ENCODE measurements at places on chromosomes 11 and 22.

- DNase-seq = no peak
These were observed 57.5 kb upstream of the SC5D start for GRCh38 chr11:121235057-121235456.

GRCh38 chr11:63641727-63642126 lies 27.5 kb upstream of the PLAAT3 start:
- DNase-seq = no peak

GRCh38 chr22:48624401-48624800 lies 1203.3 kb downstream of the BRD1 start:
- DNase-seq = no peak

- no peak for DNase-seq
These were observed 2.4 kb downstream of the TRIM22 start for GRCh38 chr11:5691964-5692361.

GRCh38 chr11:11740836-11741235 lies 100.9 kb upstream of the USP47 start:
- no peak for DNase-seq

- no peak for DNase-seq
These were observed 603 bp downstream of the ESRRA start for GRCh38 chr11:64305691-64306562.

DNA sequence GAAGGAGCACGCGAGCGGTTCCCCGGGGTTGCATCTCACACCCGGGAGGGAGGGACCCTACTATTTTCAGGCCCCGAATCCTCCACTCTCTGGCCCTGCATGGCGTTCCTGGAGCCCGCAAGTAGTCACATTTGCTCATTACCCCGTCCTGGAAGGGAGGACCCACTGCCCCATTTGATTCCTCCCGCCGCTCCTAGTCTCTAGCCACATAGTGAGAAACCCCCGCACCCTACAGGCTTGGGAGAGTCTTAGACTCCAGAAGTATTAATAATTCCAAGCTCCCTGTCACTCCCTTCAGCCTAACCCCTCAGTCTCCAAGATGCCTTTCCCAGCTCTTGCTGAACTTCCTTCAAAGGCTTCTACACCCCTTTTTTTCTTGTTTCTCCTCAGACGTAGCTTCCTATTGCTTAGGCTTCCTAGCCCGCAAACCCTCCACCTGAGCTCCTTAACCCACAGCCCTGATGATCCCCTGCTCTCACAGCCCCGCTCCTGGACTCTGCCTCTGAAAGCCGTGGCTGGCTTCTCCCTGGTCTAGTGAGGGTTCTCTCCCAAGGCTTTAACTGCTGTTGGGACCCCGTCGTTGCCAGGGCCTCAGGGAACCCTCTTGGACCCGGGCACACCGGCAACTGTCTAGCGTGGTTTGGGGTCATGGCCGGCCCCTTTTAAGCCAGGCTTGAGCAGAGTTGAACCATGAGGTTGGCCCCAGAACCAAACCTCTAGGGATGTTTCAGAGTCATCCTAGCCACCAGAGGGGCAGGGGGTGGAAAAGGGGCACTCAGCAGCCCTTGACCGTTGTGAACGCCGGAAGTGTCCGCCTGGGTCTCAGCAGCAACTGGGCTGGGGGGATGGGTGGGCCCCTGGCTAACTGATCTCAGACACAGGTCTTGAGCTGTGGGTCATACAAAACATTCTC lies 862 bp downstream of the GGA1 start:
- no peak for DNase-seq

- DNase-seq = no peak
These were observed 32.5 kb downstream of the NOX4 start for GRCh38 chr11:89458716-89459115.

DNA sequence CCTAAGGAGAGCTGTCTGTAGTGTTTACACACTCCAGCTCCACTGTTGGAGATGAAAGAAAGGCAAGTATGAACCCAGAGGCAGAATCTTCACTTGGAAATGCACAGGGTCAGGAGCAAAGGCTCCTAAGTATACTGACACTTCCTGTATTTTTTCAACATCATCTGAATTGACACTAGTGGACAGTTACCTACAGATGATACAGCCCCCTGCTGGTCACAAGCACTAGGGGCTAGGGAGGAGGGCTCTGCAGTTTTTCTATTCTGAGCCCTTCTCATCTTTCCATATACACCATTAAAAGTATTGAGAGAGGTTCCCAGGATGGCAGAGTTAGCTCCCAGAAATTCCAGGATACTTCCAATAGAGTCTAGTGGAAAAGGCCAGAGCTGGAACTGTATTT lies 290.3 kb upstream of the API5 start:
- peak; percentile 6 for DNase-seq

DNA sequence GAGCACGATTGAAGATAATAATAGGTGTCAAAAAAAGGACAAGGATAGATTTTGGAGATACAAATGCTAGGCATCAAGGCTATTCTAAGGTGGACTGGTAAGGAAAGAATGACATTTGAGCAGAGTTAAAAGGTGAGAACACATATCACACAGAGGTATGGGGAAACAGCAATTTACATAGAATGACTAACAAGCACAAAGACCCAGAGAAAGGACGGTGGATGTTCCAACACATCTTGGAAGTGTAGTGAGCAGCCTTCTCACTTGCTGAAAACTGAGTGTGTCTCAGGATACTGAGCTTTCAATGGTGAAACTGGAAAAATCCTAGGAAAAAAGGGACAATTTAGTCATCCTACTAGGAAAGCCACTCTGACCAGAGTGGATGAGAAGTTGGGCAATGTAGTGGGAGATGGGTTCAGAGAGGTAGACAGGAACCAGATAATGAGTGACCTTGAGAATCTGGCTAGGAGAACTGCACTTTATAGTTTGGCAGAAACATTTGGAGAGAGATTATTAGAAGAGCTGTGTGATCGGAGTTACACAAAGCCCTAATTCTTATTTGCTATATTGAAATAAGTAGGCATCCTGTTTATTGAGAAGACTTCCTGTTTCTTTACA lies 706.0 kb downstream of the KCNA4 start:
- no peak for DNase-seq

- DNase-seq = no peak
These were observed 20.5 kb downstream of the TST start for GRCh38 chr22:36998620-36999351.

GRCh38 chr22:47593291-47593690 lies 830.8 kb downstream of the TBC1D22A start:
- no peak for DNase-seq

- DNase-seq = no peak
These were observed 43.0 kb upstream of the ZBED5 start for GRCh38 chr11:10900681-10901415.

- DNase-seq = no peak
These were observed 176.5 kb downstream of the TENM4 start for GRCh38 chr11:79264284-79264683.

DNA sequence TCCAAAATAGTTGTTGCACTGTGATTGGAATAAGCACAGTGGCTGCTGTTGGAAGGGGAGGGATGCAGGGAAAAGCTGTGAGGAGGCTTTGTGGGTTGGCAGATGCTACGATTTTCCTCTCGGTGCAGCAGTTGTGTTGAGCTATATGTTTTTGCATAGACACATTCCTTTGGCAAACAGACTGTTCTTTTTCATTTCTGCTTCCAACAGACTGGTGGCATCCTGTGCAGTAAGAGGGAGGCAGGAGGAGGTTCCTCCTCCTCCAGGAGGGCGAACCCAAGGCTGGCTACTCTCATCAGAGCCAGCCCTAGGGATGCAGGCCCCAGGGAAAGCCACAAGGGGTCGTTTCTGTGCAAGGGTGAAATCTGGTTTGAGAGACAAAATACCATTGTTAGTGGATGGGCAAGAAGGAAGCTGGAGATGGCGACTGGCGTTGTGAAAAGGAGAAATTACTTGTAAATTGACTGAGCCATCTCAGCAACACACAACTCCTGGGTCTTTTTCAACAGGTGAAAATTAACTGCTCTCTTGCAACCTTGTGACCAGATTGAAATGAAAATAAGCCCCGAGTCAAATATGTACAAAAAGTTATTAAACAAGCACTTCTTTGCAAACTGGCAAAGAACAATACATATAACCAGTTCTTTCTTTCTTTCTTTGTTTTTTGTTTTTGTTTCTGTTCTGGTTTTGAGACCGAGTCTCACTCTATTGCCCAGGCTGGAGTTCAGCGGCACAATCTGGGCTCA lies 26.5 kb upstream of the UBASH3B start:
- DNase-seq = peak; percentile 40

DNA sequence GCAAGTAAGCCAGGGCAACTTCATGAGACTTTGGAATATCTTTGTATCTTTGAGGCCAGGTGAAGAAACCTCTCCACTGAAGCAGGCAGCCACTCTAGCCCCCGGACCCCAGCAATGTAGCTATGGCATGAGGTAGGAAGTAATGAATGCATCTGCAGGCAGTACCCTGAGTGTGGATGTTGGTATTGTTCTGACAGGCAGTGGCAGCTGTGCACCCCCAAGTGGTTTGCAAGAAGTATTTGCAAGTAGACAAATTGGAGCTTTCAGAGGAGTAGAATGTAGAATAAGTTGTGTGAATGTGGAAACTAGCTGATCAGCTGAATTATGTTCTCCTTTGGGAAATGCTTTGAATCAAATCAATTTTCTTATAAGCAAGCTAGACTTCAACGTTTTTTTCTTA lies 194.4 kb upstream of the PGR start:
- no peak for DNase-seq

DNA sequence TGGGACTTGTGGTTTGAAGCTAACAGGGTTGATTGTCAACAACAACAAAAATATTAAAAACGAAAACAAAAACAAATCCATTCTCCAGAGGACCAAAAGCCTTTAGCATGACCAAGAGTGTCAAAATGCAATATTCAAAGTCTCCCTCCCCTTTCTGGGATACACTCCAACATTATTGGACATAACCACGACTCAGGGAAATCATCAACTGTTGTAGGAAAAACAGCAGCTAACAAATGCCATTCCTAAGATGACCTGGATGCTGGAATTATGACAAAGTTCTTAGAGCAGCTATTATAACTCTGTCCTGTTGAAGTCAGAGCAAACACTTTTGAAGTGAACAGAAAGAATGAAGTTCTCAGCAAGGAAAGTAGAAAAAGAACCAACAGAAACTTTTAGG lies 143.0 kb downstream of the TMEM135 start:
- no peak for DNase-seq

DNA sequence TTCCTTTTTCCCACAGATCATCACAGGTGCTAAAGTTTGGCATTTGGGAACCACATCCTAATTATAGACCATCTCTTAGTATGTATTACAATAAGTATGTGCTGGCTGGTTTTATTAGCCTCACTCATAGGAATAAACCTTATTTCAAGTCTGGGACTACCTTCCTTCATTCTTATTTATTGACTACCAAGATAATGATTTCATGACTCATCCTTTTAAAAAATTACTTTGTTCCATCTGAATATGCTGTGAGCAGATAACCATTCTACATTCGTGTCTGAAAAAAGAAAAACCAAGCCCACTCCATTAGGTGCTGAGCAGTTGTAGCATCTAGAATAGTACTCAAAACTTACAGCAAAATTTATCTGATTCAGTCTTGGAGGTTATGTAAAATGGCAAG lies 12.3 kb downstream of the TNRC6B start:
- DNase-seq = no peak

DNA sequence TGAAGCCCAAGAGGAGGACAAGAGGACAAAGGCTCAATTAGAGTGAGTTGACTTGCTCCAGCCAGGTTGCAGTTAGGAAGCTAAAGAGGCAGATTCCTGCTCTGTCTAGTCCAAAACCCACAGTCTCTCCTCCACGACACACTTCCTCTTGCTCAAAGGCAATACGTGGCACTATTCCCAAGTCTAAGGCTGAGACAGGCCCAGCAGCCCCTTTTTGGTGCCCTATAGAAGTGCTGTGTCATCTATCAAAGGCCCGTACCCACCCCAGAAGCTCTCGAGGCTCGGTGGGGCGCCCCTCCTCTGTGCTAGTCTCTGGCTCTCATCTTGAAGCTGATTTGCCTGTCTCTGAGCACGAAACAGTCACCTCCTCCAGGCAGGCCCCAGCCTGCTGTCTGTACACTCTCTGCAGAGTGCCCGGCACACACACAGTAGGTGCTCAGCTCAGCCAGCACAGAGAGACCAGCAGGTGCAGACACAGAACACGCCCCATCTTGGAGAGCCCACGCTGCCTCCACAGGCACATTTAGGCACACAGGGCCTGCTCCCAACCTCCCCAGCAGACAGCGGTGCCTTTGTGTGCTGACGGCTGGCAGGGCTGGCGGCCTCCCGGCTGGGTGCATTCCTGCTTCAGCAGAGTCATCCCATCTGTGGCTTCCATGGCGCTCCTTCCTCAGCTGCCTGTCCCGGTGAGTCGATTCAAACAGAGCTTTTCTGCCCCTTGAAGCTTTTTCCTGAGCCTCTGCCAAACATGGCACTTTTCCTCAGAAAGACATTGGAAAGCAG lies 52.8 kb downstream of the MYH9 start:
- DNase-seq = no peak

GRCh38 chr11:62980133-62980760 lies 4.5 kb downstream of the SLC22A6 start:
- no peak for DNase-seq

GRCh38 chr11:92790366-92790765 lies 179.1 kb upstream of the MTNR1B start:
- no peak for DNase-seq

DNA sequence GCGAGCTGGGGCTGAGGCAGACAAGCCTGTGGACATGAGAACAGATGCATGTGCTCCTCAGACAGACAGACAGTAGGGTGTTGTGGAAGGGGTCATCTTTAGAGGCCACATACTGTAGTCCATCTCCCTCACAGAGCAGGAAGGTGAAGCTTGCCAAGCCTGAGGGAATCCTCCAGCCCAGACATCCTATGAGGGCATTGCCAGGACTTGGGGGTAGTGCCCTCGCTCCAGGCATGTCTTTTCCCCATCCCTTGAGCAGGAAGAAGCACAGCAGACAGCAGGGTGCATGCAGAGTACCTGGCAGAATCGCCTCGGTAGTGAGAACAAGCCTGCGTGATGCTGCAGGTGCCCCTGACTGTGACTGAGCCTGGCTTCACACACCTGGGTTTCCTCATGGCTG lies 66.5 kb upstream of the CLDN5 start:
- DNase-seq = no peak

GRCh38 chr11:114896594-114896993 lies 218.3 kb downstream of the NXPE2 start:
- DNase-seq = no peak

- no peak for DNase-seq
These were observed 43.4 kb downstream of the GUCY1A2 start for GRCh38 chr11:106974831-106975230.

DNA sequence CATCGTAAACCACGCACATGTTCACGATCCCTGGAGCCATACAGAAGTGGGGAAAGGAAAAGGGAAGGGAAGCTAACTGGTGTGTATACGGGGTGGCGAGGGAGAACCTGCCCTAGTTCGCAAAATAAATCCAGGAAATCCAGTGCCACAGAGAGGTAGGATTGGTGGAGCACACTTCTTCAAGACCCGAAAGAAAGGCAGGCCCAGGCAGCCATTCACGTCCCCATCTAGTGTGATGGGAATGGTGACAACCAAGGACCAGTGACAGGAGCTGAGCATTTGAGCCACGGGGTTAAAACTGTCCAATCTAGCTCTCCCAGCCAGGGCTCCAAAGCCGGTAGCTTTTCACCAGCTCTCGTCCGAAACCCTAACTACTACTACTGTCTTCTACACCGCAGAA lies 53.7 kb downstream of the IGSF9B start:
- no peak for DNase-seq
